T-cell (primary cell): ENCODE measurements at places on chromosomes 7 and 10. TPM values are rescaled to one million over a fixed set of nuclear protein-coding genes. Genes with fewer than 3 reads are reported as not detected.

EZH2 gene
- 8.1 TPM for total RNA-seq

NEBL gene
- total RNA-seq: 1.4 TPM

WNT8B gene
- total RNA-seq: 0.23 TPM

SMKR1 gene
- 2.2 TPM for total RNA-seq

ARPC1B gene
- total RNA-seq: 225 TPM

SNX10 gene
- 6.6 TPM for total RNA-seq

PHKG1 gene
- total RNA-seq: 3.7 TPM

DNA sequence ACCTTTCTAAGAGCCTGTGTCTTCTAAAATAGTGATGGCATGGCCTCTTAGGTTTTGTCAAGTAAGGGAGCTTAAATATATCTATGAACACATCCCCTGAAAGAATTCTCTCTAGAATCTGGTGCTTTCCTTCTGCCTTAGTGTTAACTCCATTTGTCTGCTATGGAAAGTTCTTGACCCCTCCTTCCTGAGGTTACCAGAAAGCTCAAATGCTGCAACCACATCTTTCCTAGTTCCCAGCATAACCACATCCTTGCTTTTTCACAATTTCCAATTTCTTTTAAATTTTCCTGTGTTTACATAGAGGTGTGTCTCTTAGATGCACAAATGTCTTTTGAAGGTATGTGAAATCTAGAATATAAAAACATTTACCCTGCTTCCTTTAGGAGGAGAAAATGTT lies 16.4 kb upstream of the GSDME start:
- no peak overlapping the region for H3K4me3 ChIP-seq
- DNase-seq: no peak
- no peaks in the 10 kb centered on the region for H3K27me3 ChIP-seq

- no peaks in the 10 kb centered on the region for H3K27me3 ChIP-seq
- no peak overlapping the region for H3K27ac ChIP-seq
These were observed 217.1 kb upstream of the GHITM start for GRCh38 chr10:83921984-83922860.

GRCh38 chr7:77504951-77505350 lies 32.1 kb upstream of the PTPN12 start:
- no peaks in the 10 kb centered on the region for H3K36me3 ChIP-seq
- DNase-seq: no peak
- H3K4me1 ChIP-seq: no peaks in the 10 kb centered on the region
- H3K4me3 ChIP-seq: no peak overlapping the region
- no peak overlapping the region for H3K27ac ChIP-seq
- no peaks in the 10 kb centered on the region for H3K27me3 ChIP-seq

- no peak for DNase-seq
- no peak overlapping the region for H3K27ac ChIP-seq
- H3K27me3 ChIP-seq: no peaks in the 10 kb centered on the region
These were observed 1061.4 kb downstream of the TYW1 start for GRCh38 chr7:68058014-68058413.

DNA sequence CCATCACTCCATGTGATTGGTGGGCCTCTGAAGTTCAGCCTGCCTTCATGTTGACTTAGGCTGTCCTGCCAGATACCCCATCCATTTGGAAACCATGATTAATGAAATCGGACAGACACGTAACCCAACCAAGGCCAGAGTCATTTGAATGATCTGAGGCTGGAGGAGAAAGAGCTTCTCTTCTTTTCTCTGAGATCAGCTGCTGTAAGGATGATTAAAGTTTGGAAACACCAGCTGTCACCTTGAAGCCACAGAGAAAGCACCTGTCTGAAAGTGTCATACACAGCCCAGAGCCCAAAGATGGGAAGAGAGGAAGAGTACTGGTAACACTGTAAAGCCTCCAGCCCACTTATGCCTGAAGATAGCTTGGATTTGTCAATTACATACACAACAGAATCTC lies 22.9 kb downstream of the NEBL start:
- H3K36me3 ChIP-seq: no peaks in the 10 kb centered on the region
- no peak for DNase-seq
- H3K4me1 ChIP-seq: no peaks in the 10 kb centered on the region
- no peaks in the 10 kb centered on the region for H3K27me3 ChIP-seq

- no peak for DNase-seq
- H3K4me1 ChIP-seq: peaks cover 5% of the 10 kb centered on the region
- H3K27ac ChIP-seq: no peak overlapping the region
These were observed 31.4 kb downstream of the CASP7 start for GRCh38 chr10:113711142-113711541.

DNA sequence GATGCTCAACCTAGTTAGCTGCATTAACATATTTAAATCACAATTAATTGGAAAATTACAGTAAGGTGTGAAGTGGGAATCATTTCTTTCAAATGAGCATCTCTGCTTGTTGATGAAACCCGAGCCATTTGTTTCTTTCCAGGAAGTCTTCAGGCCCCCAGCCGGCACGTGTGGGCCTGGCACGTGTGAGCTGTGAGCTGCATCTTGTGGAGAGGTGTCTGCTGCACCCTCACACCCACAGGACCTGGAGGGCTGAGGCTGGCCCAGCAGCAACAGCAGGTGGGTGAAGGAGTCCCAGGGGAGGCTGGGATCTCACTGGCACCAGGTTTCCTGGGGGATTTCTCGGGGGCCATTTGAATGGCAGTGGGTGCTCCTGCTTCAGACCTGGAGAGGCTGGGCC lies 372.5 kb upstream of the MKI67 start:
- H3K27me3 ChIP-seq: no peaks in the 10 kb centered on the region
- no peaks in the 10 kb centered on the region for H3K4me1 ChIP-seq
- no peak overlapping the region for H3K4me3 ChIP-seq
- no peak for DNase-seq

- H3K4me3 ChIP-seq: no peak overlapping the region
- H3K36me3 ChIP-seq: no peaks in the 10 kb centered on the region
- DNase-seq: no peak
- no peak overlapping the region for H3K27ac ChIP-seq
- H3K4me1 ChIP-seq: no peaks in the 10 kb centered on the region
These were observed 116.9 kb upstream of the GDF10 start for GRCh38 chr10:47182934-47183703.

GRCh38 chr7:158638001-158638400 lies 50.4 kb upstream of the PTPRN2 start:
- no peaks in the 10 kb centered on the region for H3K4me1 ChIP-seq
- H3K27ac ChIP-seq: no peak overlapping the region
- H3K36me3 ChIP-seq: no peaks in the 10 kb centered on the region
- H3K4me3 ChIP-seq: no peak overlapping the region

DNA sequence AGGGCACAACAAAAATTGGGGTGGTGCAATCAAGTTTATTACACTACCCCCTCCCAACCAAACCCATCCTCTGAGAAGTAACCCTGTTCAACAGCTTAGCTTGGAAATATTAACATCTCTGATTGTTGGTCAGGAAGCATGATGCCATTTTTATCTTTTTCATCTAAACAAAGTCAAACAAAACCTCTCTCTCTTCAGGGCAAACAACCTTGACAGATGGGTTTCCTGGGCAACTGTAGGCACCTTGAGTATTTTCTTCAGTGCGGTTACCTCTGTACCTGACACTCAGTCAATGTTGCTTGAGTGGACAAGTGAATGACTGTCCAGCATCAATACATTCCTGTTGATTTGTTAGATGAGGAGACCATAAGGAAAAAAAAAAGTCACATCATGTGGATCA lies 183.6 kb downstream of the NRP1 start:
- peaks cover 52% of the 10 kb centered on the region for H3K4me1 ChIP-seq
- peak overlapping the region; percentile 85 for H3K27ac ChIP-seq
- no peak overlapping the region for H3K4me3 ChIP-seq
- no peaks in the 10 kb centered on the region for H3K36me3 ChIP-seq
- no peak for DNase-seq

- no peak for DNase-seq
- peaks cover 43% of the 10 kb centered on the region for H3K27me3 ChIP-seq
- H3K4me3 ChIP-seq: no peak overlapping the region
- H3K27ac ChIP-seq: no peak overlapping the region
- no peaks in the 10 kb centered on the region for H3K4me1 ChIP-seq
These were observed 19.7 kb downstream of the GPRIN2 start for GRCh38 chr10:46536781-46537180.

DNA sequence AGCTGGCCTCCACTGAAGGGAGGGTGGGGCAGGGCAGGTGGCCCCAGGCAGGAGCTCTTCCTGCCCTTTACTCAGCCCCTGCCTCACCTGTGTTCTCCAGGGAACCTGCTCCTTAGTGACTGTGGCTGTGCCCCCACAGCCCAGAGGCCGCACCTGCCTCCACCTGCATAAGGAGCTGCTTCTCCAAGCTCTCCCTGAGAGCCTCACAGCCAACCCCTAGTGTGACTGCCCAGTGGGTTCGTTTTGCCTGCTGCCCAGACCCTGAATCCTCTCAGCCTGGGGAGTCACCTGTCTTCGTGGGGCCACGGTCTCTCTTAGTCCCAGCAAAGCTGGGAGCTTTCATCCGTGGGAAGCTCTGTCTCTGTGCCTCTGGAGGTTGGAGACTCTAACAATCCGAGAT lies 94.4 kb downstream of the GLRX3 start:
- H3K36me3 ChIP-seq: no peaks in the 10 kb centered on the region
- no peaks in the 10 kb centered on the region for H3K4me1 ChIP-seq
- no peaks in the 10 kb centered on the region for H3K27me3 ChIP-seq
- no peak overlapping the region for H3K4me3 ChIP-seq
- no peak for DNase-seq

DNA sequence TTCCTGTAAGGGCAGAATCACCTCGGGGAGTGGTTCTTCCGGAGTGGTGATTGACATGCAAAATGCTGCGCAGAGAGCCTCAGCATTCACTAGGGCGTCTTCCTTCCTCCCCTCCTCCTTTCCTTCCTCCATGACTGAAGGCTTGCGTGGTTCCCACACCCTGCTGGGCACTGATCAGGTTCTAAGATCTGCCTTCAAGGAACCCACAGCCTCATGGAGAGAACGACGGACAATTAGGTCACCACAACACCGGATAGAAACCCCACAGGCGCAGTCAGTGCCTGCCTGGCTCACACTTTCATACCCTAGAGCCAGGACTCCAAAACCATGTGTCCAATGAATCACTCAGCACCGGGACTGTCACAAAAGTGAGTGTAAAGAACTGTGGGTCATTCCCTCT lies 131.3 kb downstream of the DPP6 start:
- no peaks in the 10 kb centered on the region for H3K36me3 ChIP-seq
- DNase-seq: no peak
- no peak overlapping the region for H3K27ac ChIP-seq
- peaks cover 2% of the 10 kb centered on the region for H3K27me3 ChIP-seq

- no peak overlapping the region for H3K4me3 ChIP-seq
- no peaks in the 10 kb centered on the region for H3K4me1 ChIP-seq
- DNase-seq: no peak
- no peaks in the 10 kb centered on the region for H3K36me3 ChIP-seq
- H3K27ac ChIP-seq: no peak overlapping the region
These were observed 275.0 kb upstream of the NPVF start for GRCh38 chr7:25503306-25503705.

DNA sequence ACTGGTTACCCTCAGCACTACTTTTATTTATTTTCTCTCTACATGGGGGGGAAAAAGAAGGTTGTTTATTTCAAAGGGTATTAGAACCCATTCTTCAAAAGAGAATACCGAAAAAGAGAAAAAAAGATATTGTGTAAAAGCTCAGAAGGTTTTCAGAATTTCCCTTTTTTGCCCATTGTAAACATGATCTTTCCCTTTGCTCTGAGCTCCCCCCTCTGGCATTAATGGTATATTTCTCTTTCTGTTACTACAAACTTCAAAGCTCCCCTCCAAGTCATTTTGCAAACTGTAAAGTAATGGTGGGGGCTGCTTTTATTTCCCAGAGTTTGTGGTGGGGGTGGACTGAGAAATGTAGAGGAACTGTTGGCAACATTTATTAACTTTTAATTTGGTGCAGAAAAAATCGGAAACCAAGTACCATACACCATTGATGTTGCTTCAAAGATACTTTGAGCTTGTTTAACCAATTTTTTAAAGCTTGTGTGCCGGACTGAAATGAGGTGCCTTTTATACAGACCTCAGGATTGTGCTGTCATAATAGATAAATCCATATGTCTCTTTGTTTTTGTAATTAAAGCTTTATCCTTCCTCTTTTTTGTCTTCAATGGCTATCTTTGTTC lies 181.5 kb downstream of the EXOC4 start:
- no peaks in the 10 kb centered on the region for H3K27me3 ChIP-seq
- H3K4me3 ChIP-seq: no peak overlapping the region
- H3K27ac ChIP-seq: no peak overlapping the region
- H3K4me1 ChIP-seq: peaks cover 4% of the 10 kb centered on the region

GRCh38 chr7:83105948-83106347 lies 56.7 kb downstream of the PCLO start:
- DNase-seq: no peak
- no peak overlapping the region for H3K27ac ChIP-seq
- no peaks in the 10 kb centered on the region for H3K4me1 ChIP-seq
- H3K4me3 ChIP-seq: no peak overlapping the region
- H3K36me3 ChIP-seq: no peaks in the 10 kb centered on the region

DNA sequence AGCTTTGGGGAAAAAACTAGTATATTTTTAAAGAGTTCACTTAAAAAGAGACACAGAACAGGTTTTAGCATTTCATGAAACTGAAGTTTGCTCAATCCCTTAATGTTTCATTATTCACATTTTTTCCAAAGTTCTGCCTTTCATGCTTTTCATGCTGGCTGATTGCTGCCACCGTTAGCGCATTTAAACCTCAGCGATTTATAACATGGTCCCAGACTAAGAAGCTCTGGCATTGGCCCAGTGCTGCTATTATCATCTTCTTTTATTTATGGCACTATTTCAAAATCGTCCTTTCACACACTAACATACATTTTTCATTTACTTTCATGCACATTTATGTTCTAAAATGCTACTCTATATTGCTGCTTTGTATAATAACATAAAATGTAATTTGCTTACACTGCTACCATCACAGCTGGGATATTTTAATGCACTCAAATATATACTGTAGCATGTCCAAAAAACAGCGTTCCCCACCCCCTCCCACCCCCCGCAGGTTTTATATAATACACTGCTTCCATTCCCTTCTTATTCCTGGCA lies 141.9 kb downstream of the MPP7 start:
- H3K27me3 ChIP-seq: no peaks in the 10 kb centered on the region
- H3K4me3 ChIP-seq: no peak overlapping the region
- DNase-seq: no peak
- H3K36me3 ChIP-seq: no peaks in the 10 kb centered on the region

DNA sequence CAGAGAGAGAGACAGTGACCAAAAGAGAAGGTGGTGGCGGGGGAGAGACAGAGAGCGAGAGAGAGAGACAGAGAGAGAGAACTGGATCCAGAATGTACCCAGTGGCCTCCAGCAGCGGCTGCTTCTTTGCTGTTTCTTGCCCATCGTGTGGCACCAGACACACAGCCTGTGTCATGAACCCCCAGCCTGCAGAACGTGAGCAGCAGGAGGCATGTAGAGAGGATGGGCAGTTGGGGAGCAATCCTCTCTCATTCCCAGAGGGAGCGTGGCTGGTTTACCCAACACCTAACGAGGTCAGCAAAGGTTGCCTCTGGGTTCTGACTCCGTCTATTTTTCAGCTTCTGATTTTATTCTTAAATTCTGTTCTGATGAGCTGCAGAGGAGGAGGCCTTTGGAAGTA lies 168.1 kb downstream of the ADARB2 start:
- H3K4me3 ChIP-seq: no peak overlapping the region
- H3K27ac ChIP-seq: no peak overlapping the region
- no peaks in the 10 kb centered on the region for H3K27me3 ChIP-seq
- H3K36me3 ChIP-seq: no peaks in the 10 kb centered on the region

- peaks cover 4% of the 10 kb centered on the region for H3K27me3 ChIP-seq
- H3K4me1 ChIP-seq: no peaks in the 10 kb centered on the region
- no peaks in the 10 kb centered on the region for H3K36me3 ChIP-seq
- no peak overlapping the region for H3K27ac ChIP-seq
- no peak overlapping the region for H3K4me3 ChIP-seq
- DNase-seq: no peak
These were observed 60.8 kb upstream of the PLPP4 start for GRCh38 chr10:120396228-120396627.
